ENCODE measurements at places on chromosomes 2 and 18.
A peak's percentile ranks its signal among the peaks of the same experiment; 100 is the strongest.

- DNase-seq: no peak
These were observed 142.9 kb downstream of the CHST9 start for GRCh38 chr18:27042177-27042576.

DNA sequence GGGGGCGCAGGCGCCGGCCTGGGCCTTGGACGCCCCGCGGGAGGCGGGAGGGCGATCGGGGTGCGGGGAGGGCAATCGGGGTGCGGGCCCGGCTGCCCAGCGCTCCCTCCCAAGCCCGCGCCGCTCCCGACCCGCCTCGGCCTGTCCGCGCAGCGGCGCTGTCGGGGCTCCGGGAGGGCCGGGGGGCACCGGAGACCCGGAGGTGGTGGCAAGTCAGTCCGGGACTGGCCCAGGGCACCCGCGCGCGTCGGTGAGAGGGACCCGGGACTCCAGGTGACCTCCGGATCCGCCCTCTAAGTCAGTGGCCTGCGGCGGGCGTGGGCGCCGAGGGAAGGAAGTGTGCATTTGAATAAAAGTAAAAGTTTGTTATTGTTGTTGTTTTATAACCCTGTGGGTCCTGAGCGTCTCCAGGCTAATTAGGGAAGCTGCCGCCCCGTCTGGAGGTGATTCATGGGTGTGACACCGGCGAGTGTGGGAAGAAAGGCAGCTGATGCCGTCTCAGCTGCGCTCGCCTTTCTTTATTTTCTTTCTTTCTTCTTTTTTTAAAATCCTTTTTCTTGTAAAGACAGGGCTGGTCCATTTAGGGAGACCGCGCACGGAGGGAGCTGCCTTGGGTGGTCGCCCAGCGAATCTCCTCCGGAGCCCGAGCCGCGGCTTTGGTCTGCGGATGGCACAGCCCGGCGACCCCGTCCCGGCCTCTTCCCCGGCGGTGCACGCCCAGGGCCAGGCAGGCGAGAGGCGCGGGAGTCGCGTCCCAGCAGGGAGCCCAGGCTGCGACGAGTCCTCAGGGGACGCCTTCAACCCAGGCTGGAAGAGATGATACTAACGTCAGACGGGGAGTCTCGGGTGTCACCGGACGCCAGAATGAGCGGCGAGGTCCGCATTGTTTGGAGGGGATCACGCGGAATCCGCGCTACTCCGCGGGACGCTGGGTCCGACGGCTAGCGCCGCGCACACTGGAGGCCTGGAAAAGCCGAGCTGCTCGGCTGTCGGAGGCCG is 627 bp upstream of the CRACDL start:
- DNase-seq: peak; percentile 38

DNA sequence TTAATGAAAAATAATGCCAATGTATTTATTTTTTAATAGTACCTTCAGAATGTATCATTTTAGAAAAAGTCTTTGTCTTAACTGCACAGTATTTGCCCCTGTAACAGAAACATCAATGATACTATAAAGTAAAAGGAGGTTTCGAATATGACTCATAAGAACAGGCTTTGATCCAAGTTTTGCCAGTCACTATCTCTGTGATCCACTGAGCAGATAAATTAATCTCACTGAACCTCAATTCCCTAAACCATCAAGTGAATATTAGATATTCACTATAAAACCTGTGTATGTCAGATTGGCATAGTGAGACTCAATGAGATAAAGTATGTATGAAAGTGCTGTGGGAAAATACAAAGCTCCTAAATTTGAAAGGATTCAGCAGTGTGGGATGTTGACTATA is 292.1 kb downstream of the EXOC6B start:
- DNase-seq: no peak

DNA sequence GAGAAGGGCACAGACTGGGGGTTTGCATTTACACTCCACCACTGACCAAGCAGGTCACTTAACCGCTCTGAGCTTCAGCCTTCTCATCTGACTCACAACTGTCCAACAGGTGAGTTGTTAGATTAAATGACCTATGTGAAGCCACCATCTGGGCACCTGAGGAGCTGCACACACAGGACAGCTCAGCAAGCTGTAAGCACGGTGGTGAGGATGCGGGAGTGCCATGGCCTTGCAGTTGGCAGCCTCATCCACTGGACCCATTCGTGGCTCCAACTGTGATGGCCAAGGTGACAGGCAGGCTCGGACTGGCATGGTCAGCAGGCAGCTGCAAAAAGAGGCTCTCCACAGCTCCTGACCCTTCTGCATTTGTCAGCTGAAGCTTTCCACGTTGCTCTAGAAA is 23.3 kb upstream of the AMMECR1L start:
- DNase-seq: no peak

DNA sequence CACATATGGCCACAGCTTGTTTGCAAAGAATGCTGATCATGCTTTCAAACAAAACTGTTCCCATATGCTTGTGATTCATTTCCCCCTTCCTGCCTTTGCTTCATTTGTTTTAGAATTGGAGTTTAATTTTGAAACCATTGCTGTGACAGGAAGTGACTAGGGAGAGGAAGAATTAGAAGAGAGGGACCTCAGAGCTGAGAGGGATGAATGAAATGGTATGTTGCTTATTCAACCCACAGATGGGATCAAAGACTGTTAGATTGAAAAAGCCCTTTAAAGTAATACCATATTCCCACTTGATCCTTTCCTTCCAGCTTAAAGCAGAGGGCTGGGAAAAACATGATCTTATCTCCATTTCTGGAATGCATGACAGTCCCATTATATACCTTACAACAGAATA is 106.2 kb upstream of the RNF152 start:
- DNase-seq: no peak

DNA sequence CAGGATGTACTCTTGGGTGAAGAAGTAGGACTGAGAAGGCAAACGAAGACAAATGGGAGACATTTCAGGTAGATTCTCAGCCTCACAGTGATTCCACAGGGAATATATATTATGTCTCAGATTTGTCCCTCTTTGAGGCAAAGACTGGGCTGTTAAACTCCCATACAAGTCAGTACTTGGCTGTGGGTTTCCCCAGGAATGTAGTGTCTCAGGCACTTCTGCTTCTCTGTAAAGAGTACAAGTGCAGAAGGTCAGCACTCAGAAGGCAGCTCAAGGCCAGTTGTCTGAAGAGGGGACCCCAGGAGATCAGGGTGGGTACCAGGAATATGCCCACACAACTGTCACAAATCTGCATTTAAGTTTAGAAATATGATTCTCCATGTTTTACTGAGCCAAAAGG is 39.9 kb upstream of the COBLL1 start:
- DNase-seq: no peak

DNA sequence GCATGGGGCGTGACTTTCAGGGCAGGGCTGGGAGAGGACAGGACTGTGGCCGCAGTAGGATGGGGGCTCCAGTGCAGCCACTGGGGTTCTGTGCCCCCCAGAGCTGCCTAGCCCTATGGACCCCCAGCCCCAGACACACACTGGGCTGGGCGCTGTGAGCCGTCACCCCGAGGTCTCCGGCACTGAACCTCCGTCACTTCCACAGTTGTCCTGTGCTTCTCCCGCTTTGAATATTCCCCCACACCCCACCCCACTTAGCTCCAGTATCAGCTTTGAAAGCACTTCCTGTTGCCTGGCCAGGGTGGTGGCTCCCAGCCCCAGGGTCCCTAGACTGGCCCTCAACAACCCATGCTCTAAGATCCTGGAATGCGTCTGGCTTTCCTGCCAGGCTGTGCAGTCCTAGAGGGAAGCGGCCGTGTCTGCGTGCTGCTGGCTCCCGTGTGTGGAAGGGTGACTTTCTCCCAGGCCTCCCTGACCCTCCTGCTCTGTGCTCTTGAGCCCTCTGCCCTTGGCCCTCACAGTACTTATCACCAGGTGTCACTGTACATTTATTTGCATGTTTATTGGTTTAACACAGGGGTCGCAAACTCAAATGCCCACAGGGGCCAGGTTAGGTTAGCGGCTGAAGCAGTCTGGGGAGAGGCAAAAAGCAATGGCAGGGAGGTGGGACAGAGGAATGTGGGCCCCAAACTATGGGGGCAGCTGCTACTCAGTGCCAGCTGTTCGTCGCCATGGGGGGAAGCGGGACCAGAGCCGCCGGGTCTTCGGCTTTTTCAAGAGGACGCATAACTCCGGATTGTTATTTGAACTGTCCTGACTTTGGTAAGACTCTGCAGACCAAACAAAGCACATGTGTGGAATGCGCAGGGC is 9.9 kb downstream of the OBSL1 start:
- DNase-seq: no peak

- DNase-seq: no peak
These were observed 13.9 kb downstream of the NAB1 start for GRCh38 chr2:190662754-190663153.

DNA sequence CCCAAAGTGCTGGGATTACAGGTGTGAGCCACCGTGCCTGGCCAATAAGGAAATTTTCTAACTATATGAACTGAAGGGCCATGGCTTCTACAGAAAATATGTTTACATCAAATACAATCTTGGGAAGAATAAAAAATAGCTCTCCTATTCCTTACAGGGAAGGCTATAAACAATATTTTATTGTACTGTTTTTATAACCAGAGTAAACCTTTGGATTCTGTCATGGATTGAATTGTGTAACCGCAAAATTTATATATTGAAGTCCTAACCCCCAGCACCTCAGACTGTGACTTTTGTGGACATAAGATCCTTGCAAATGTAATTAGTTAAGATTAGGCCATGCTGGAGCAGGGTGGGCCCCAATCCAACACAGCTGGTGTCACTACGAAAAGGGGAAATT is 8.3 kb downstream of the HSBP1L1 start:
- no peak for DNase-seq

GRCh38 chr2:119446037-119446436 is 14.4 kb downstream of the TMEM37 start:
- DNase-seq: no peak

DNA sequence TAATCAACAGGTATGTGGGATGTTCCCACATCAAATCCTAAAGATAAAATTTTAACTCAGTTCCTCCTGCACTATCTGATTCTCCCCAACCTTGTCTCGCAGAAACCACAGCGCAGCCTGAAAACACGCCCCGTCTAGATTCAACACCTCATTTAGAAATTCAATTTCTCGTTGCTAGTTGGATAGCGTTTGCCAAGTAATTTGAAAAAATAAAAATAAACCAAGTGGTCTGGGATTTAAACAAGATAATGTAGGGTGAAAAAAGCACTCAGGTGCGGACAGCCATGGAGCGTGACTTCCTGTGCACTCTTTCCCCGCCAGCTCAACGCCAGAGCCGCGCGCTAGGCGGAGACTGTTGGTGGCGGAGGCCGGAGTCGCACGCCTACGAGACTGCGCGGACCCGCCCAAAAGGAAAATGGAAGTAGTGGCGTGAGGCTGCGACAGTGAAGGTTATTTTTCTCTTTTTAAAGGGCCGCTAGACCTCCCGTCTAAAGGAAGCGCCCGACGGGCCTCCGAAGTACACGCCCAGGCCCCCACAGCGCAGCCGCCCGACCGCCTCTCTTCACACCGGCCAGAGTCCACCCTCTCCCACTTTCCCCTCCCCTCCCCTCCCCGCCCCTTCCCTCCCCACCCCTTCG is 615 bp upstream of the CCNT2 start:
- DNase-seq: peak; percentile 93

DNA sequence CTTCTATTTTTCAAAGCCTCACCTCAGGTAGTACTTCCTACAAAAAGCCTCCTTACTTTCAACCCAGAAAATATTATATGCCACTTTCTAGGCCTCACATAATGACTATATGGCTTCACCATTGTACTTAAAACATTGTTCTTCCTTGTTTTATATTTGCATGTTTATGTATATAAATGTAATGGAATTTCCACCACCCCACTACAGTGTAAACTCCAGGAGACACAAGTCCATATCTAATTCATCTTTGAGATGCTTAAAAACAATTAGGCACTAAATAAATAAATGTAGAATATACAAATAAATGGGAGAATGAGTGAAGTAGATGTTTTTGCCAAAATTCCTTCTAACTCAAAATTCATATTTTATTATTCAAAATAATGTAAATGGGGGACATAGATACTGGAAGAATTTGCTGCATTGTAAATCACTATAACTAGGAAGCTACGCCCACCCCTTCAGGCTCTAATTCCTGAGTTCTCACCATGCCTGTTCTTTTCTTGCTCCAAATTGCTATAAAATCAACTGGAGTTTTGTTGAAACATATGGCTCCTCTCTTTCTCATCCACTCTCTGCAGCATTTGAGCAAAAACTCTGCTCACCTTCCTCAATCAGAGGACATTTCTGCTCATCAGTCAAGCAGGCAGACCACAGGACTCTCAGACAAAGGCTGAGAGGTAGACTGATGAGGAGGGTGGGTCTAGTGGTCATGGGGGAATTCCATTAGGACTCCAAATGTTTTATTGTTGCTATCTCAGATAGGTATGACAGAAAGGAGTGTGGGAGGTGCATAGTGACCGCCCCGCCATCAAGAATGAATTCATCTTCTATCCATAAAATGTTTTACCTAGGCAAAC is 243.0 kb downstream of the HNMT start:
- DNase-seq: no peak

DNA sequence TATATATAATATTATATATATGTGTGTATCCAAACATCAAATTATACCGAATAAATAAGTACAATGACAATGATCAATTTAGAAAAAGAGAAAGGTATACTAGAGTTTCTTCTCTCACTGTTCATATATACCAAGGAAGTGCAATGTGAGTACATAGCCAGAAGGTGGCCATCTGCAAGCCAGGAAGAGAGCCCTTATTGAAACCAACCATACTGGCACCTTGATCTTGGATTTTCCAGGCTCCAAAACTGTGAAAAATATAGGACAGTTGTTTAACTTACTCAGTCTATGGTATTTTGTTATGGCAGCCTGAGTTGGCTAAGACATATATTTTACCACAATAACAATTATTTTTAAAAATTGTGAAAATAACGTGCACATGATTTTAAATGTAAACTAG is 1490.2 kb upstream of the SLC39A10 start:
- peak; percentile 51 for DNase-seq

DNA sequence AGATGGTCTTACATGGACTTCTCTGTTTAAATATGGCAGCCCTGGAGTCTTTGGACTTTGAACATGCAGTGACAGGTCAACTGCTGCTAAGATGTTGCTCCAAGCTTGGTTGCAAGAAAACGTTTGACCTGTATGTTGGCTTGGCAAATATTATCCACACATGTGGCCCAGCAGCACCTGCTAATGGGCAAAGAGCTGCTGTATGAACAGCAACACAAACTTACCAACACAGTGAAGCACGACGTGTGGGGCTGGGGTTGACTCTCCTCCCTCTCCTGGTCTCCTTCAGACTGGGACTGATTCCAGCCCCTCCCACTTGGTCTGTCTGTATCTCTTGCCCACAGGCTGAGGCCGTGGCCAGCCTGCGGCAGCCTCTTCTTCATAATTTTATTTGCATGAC is 3.8 kb downstream of the KCNE4 start:
- no peak for DNase-seq

DNA sequence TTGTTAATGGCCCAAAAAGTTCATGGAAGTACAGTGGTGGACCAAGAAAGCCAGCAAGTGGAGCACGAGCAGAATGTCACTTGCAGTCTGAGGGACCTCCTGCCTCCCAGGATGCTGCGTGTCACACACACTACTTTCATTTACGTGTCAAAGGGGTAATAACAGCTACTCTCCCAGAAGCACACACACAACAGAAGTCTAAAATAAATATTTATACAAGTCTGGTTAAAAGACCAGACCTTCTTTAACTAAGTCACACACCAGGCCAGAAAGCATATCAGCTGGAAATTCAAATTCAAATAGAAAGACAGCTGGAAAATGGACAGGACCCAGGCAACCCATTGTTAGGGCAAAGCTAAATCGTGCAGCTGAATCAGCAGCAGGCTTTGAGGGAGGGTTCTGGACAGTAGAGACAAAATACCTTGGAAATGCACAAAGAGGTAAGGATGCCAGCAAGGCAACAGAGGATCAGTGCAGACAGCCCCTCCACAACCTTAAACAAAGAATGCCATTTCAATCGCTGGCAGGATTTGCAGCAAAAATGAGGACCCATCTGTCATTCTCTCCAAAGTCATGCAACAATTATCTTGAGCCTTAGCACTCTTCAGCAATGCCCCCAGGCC is 160.5 kb downstream of the TMEM163 start:
- DNase-seq: peak; percentile 20
